ENCODE measurements at places on chromosomes 7 and 10. TPM values are rescaled to one million over a fixed set of nuclear protein-coding genes. Genes with fewer than 3 reads are reported as not detected.

DNA sequence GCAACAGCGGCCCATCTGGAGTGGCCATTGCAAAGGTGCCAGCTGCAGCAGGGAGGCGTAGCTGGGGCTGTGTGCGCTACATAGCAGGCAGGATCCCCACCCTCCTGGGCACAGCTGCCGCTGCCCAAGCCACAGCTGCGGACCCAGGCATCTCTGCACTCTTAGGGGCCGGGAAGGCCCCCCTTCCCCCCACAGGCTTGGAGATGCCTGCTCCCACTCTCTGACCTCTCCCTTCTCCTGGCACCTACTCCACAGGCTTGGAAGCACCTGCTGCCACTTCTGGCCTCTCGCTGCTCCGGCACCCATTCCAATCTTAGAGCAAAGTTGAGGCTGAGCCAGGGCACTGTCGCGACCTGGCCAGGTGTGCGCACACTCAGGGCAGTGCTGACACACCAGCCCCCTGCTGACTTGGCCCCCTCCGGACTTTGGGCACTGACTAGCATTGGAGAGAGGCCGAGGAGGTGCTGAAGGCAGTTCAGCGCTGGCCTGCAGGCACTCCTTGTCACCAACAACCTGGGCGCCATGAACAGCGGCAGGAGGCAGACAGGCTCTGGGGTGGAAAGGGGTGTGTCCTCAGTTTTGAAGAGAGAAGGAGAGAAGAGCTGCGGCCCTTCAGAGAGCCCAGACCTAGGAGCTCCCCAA, 18.4 kb downstream of the RBM48 start:
- no peak overlapping the region for H3K4me3 ChIP-seq
- no peaks in the 10 kb centered on the region for H3K27me3 ChIP-seq
- H3K27ac ChIP-seq = no peak overlapping the region

DNA sequence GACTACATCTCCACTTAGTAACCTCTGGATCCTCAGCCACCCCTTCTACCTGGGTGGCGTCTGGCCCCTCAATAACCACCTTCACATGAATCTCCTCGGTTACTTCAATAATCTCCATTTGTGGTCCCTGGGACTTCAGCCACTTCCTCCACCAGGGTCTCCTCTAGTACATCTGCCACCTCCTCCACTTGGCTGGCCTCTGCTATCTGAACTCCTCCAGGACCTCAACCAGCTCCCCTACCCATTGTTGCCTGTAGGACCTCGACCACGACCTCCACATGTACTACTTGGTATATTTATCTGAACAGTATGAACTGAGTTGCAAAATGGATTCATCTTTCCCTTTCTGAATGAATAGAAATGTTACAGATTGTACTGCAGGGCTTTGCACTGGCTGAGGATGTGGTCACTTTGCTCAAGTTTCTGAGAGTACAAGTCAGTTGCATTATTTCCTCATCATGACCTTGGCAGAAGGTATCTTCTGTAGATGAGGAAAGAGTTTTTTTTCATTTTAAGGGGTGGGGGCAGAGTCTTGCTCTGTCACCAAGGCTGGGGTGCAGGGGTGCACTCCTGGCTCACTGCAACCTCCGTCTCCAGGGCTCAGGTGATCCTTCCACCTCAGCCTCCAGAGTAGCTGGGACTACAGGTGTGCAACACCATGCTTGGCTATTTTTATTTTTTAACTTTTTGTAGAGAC, 36.0 kb downstream of the MAT1A start:
- no peaks in the 10 kb centered on the region for H3K4me1 ChIP-seq
- DNase-seq = no peak
- no peak overlapping the region for H3K4me3 ChIP-seq

DNA sequence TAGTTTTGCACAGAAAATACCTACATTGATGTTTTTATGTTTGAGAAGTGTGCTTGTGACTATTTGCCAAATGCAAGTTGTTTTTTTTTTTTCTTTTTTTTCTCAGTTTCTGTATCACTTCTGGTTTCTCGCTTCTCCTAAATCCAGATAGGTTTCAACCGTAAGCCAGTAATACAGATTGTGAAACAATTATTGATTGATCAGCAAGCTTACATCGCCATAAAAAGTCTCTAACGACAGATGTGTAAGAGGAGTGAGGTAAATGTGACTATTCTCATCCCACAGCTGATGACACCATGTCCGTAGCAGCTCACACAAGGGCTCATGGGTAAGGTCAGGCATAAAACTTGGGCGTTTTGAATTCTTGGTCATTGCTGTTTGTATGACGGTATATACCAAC, 202.8 kb upstream of the AKR1E2 start:
- no peak for DNase-seq
- no peaks in the 10 kb centered on the region for H3K36me3 ChIP-seq
- no peaks in the 10 kb centered on the region for H3K4me1 ChIP-seq
- H3K27ac ChIP-seq = no peak overlapping the region
- no peak overlapping the region for H3K4me3 ChIP-seq

DNA sequence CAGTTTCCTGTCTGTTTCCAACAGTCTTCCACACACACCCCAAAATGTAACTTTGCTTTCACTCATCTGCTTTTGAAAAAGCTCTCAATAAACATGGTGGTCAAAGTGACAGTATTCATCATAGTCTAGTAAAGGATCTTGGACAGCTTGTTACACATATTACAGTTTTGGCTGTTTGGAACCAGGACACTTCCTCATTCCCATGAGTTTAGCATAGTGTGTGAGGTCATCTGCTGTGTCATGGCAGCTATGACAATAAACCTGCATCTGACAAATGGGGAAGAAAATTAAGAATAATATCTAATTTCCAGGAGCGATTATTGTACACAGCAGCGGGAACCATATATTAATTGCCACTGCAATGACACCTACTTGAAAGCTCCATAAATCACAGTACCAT, 184.3 kb upstream of the SLC26A5 start:
- no peak overlapping the region for H3K27ac ChIP-seq
- H3K36me3 ChIP-seq = no peaks in the 10 kb centered on the region
- H3K4me1 ChIP-seq = no peaks in the 10 kb centered on the region
- no peaks in the 10 kb centered on the region for H3K27me3 ChIP-seq
- no peak overlapping the region for H3K4me3 ChIP-seq
- DNase-seq = no peak

The ABCB4 gene
- total RNA-seq = 7.1 TPM

DNA sequence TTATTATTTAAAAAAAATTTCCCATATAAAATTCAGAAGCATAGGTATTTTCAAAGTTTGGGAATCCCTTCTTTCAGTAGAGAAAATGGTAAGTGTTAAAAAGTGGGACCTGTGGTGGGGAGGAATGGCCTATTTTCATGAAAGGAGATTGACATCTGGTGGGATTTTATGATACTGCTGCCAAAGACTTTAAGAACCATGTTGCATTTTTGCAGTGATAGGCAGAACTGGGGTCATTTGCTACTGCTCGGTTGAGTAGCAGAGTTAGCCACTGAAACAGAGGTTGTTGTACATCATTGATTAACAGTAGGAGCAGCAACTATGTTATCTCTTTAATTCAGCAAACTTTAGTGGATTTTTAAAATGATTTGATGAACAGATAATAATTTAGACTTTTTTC, 4.4 kb downstream of the BICC1 start:
- no peak overlapping the region for H3K4me3 ChIP-seq
- no peak overlapping the region for H3K27ac ChIP-seq
- no peak for DNase-seq
- H3K4me1 ChIP-seq = no peaks in the 10 kb centered on the region

- no peak overlapping the region for H3K4me3 ChIP-seq
- H3K27ac ChIP-seq = no peak overlapping the region
- no peaks in the 10 kb centered on the region for H3K36me3 ChIP-seq
- no peaks in the 10 kb centered on the region for H3K4me1 ChIP-seq
- DNase-seq = no peak
- no peaks in the 10 kb centered on the region for H3K27me3 ChIP-seq
Measured at GRCh38 chr7:117402109-117402508, 25.2 kb downstream of the ASZ1 start.
